ENCODE measurements at places on chromosomes 11 and 22.

- no peak for DNase-seq
Measured at GRCh38 chr11:95736809-95737208, 52.8 kb downstream of the FAM76B start.

DNA sequence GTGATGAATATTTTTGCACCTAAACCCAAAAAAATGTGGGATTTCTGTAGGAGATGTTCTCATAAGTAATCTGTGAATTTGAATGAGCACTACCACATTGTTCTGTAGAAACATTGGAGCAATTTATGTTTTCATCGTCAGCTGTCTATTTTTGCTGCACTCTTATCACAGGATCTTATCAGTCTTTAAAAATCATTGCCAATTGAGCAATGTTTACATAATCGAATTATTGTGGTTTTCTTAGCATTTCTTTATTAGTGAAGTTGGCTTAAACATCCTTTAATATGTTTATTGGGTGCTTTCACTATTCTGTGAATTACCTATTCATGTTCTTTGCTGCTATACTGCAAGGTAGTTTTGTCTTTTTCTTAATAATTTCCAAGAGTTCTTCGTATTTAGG is 37.8 kb downstream of the C11orf96 start:
- DNase-seq = no peak

GRCh38 chr22:42190274-42190673 is 59.7 kb upstream of the CYP2D6 start:
- DNase-seq = no peak

DNA sequence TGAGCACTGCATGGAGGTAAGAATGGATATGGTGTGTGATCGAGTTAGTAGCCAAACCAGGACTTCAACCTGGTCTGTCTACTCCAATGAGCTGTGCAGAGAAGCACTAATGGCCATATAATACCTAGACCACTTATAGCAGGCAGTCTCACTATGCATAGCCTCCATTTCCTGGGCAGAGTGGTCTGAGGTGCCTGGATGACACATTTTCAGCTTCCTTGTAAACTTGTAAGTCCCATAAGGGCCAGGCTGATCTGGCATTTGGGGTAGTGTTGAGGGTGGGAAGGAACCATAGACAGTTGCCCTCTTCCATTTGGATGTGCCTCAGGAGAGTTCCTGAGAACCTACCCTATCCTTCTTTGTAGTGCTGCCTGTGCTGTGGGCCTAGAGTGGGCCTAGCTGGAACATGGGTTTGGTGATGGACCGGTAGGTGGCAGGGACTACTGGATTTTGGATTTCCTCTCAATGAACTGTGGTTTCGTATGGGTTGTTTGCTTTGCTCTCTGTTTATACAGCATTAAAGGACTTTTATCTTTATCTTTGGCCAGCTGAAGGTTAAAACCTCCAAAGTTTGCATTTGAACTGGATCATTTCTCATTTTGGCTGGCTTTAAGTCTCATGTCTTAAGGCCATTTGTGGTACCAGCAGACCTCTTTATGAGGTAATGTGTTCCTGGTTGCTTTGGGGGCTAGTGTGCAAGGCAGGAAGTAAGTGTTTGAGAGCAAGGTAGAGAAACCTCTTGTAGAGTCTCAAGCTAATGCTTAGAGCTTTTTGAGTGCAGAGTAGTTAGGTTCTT is 86.9 kb downstream of the STIM1 start:
- DNase-seq = no peak

DNA sequence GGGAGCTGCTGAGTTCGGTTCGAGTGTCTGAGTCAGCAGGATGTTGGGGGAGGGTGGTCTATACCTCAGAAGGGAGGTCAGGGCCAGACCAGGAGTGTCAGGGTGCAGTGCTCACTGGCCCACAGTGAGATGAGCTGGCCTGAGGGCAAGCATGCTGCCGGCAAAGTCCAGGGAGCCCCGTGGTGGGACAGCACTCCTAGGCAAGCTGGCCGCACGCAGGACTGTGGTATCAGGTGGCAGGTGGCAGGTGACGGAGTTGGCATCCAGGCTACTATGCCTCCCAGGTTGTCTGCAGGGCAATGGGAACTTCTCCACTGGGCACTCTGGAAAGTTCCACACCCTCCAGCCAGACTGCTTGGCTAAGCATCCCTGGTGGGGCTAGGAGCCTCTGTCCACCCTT is 4.8 kb downstream of the FGF3 start:
- DNase-seq = no peak

Data from H54 (cell line).